ENCODE measurements at places on chromosomes 7 and 10.

GRCh38 chr7:127786184-127786583 is 134.2 kb downstream of the SND1 start:
- DNase-seq: no peak

DNA sequence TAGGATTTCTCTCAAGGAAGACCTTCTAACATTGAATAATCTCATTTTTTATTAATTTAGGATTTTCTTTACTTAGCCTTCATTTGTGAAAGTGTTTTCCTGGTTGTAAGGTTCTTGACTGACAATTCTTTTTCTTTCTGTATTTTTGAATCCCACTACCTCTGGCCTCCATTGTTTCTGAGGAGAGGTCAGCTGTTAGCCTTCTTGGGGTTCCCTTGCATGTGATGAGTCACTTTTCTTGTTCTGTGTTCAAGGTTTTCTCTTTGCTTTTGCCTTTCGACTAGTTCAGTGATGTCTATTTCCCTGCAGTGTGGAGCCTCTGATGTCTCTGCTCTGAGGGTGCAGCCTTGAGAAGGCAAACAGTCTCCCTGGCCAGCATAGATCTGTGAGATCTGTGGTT is 304.1 kb upstream of the ZNF32 start:
- DNase-seq: no peak

GRCh38 chr7:3065724-3066143 is 22.1 kb upstream of the CARD11 start:
- DNase-seq: no peak

- no peak for DNase-seq
Observed at GRCh38 chr10:123409426-123409825, 255.2 kb downstream of the BUB3 start.

DNA sequence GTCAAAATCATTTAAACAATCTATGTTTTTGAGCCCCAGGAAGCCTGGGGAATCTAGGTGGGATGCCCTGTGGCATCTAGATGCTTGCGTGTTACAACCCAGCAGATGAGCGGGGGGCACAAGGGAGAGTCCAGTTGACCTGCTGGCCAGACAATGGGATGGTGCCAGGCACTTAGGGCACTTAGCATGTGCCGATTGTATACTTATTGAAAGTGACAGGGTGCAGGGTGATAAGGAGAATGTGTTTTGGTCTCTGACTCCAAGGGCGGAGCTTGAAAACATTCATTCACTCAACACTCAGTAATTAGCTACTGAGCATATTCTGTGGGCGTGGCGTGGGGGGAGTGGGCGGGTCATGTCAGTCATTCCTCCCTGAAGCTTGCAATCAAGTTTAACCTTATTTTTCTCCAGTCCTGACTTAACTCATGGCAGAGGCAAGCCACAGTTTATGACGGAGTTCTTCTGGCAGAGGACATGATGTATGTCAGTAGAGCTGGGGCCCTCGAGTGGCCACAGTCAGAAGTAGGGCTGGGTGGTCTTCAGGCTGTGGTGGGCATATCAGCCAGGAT is 115.1 kb downstream of the PRKCQ start:
- DNase-seq: no peak

- no peak for DNase-seq
Observed at GRCh38 chr7:136884492-136884891, 16.0 kb downstream of the CHRM2 start.

DNA sequence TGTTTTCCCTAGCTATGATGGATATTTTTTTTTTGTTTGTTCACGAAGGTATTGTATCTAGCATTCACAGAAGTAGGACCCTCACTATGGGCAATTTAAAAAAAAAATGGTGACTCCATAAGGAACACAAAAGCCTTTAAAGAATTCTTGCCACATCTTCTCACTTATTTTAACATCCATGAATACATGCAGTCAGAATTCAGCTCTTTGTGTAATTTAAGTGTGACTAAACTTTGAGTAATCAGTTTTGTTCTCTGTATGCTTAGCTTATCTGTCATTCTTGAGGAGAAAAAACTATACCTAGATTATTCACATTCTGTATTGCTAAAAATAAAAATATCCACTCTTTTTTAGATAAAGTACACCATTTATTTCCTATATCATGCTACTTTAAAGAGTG is 313.2 kb upstream of the KCND2 start:
- DNase-seq: no peak

- no peak for DNase-seq
Observed at GRCh38 chr7:157622408-157623205, 285.8 kb downstream of the DNAJB6 start.

GRCh38 chr10:26697163-26697921 is at the start of gene PDSS1:
PDSS1 (plus strand) TSS chr10:26697701; CDS start chr10:26697712, 11 bp downstream.
- DNase-seq: peak; percentile 42
